Adipocyte (in vitro differentiated cells): ENCODE measurements at places on chromosomes 11 and 22.

DNA sequence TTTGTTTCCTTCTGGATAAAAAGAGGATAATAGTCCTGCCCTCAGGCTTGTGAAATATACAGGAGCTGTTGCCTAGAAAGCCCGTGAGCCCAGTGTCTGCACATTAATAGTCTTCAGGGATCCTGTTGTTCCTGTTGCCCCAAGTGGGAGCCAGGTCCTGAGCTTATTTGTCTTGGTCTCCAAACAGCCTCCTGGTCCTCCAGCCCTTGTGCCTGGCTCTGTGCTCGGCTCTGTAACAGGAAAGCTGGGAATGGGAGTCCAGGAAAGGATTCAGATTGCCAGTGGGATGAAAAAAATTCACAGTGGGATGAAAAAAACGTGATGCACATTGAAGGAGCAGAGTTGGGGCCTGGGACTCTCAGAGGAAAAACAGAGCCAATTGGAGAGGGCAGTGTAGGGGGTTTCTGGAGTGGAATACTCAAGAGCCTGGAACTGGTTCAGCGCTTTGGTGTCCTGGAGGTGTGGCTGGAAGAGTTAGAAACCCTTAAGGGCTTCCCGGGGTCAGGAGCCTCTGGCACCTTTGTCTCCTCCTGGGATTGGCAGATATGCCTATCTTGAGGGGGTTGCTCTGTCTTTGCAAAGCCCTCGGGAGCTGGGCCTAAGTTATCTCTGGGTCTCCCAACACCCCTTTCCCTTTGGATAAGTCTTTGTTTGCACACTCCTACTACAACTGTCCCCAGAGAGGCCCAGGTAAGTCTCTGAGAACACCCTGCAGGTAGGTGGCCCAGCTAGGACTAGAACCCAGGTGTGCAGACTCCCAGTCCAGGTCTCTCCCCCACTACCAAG is 2.3 kb upstream of the INPPL1 start:
- no peak for DNase-seq

GRCh38 chr11:104926771-104927611 is 28.7 kb upstream of the CASP12 start:
- no peak for DNase-seq

GRCh38 chr11:9315078-9315688 is 790 bp upstream of the TMEM41B start:
- no peak for DNase-seq

GRCh38 chr11:5277807-5278382 is 8.2 kb upstream of the HBE1 start:
- no peak for DNase-seq

- no peak for DNase-seq
Observed at GRCh38 chr22:28247667-28248363, 328.8 kb upstream of the PITPNB start.

DNA sequence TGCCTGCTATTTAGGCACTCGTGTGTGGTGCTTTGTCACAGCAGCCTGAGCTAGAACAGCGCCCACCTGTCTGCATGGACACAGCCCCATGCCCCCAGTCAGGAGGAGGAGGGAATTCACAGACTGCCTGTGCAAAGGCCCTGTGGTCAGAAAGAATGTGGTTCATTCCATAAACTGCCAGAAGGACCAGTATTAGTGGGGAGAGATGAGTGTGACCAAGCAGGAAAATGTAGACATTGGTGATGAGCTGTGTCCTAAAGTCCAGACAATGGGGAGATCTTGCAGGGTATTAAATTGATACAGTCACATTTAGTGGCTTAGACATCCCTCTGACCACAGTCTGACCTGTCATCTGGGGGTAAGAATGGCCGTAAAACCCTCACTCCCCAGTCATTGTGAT is 83.7 kb upstream of the LINC01488 start:
- no peak for DNase-seq

GRCh38 chr11:9982796-9983579 is 311.0 kb downstream of the SBF2 start:
- DNase-seq, result peak; percentile 34

DNA sequence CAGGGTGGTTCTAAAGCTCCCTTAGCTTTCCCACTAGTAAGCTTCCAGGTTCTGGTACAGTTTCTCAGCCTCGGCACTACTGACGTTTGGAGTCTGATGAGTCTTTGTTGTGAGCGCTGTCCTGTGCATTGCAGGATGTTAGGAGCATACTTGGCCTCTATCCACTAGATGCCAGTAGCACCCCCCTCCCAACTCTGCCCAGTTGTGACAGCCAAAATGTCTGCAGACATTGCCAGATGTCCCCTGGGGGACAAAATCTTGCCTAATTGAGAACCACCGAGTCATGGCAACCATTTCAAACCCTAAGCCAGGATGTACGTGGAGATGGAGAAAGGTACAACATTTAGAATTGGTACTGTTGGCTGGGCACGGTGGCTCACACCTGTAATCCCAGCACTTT is 68.7 kb downstream of the PTPRJ start:
- no peak for DNase-seq
